Activated CD4-positive, alpha-beta T cell treated with anti-CD3 and anti-CD28 coated beads, Interleukin-2, amount 50 U/mL, for 24 hours (primary cell): ENCODE measurements at places on chromosomes 5 and 9.

GRCh38 chr9:137116027-137116507, 1.5 kb upstream of the DPP7 start:
- no peak for DNase-seq

DNA sequence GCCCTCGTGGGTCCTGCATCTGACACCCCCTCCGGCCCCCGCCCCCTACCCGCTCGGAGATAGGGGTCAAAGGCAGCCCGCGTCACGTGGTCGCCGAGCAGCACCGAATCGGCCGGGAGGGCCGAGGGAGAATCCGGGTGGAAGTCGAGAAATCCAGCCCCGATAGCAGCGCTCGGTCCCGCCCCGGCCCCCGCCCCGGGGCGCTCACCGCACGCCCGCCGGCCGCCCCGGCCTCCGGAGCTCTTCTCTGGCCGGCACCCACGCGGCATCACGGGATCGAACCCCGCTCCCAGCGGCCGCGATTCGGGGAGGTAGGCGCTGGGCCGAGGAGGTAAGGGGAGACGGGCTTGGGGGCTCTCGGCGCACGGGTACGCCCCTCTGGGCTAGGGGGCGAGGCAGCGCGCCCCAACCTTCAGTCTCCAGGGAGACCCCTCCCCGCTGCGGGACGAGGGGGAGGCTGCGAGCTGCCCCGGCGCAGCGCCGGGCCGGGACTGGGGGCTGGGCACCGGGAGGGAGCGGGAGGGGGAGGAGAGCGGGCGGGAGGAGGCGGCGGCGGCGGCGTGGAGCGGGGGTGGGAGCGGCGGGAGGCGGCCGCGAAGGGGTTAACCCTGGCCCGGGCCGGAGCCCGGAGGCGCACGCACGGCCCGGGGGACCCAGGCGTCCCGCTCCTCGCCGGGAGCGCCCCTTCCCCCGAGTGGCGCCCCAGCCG, 22.1 kb upstream of the NDST1 start:
- peak; percentile 2 for DNase-seq

DNA sequence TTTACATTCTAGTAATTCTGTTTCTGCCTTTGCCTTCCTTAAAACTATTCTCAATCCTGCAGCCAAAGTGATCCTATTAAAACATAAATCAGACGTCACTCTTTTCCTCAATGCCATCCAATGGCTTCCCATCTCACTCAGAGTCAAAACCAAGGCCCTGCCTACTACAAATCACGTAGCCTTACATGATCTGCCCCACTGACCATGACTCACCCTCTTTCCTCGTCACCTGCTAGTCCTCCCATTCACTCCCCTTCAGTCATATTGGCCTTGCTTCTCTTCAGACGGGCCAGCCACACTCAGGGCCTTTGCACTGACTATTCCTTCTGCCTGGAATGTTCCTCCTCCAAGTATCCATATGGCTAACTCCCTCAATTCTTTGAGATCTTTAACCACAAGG, 39.0 kb upstream of the DMXL1 start:
- no peak for DNase-seq

GRCh38 chr9:89969156-89969675, 364.4 kb downstream of the GADD45G start:
- peak; percentile 27 for DNase-seq

GRCh38 chr5:116944183-116944582, 369.6 kb upstream of the SEMA6A start:
- DNase-seq: no peak

DNA sequence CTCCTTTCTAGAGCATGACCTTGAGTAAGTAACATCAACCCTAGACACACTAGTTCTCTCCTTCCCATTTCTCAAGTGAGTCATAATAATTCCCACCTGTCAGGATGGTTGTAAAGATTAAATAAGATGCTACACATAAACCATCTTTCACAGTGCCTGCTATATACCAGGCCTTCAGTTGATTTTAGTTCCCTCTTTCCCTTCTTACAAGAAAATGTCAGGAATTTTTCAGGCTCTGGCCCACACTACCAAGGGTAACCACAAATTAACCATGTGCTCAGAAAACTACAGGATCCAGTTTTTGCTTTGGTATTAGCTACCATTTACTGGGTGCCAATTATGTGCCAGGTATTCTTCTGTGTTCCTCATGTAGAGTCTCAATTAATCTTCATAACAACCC, 42.7 kb upstream of the RARS1 start:
- DNase-seq: no peak

DNA sequence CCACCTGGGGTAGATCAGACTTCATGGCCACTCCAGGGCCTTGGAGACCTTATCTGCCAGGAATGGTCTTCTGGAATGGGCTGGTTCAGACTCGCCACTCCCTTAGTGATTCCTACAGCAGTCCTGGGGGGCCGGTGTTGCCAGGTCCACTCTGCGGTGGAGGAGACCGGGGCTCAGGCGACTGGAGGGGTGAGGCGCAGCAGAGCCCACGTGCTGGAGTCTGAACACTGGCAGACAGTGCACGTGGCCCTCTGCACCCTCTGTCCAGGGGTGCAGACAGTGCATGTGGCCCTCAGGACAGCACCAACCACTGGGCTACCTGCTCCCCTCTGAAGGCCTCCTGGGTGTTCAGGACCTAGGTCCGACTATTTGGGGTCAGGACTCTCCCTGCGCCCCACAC, 94.8 kb upstream of the PHYKPL start:
- DNase-seq: no peak

DNA sequence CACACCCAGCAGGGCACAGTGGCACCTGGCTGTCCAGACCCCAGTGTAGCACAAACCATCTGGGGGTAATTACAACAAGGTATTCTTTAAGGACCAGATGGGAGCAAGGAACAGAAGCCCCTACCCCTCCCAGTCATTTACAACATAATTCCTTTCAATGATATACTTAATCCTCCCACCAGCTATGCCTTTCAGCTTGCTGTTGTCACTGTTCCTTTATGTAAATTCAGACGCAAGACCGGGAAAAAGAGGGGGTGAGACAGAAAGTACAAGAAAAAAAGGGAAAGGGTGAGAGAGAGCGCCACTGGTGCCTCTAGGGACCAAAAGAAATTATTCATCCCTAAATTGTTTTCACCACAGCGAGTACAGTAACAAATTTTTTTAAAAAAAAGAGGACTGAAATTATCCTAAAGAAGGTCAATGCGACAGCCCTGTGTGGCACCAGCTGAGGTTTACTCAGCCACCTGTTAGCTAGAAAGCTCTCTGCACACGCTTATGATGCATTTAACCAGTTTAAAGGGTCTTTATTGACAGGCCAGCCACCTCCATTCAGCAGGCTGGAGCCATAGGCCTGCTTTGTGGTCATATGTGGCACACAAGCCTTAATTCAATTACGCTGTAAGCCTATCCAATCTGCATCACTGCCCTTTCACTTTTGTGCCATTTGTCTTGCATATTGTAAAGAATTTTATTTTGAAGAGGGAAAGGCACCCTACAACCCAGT, 210.2 kb upstream of the ISL1 start:
- DNase-seq: no peak

GRCh38 chr9:114487607-114488300, 17.5 kb downstream of the WHRN start:
- peak; percentile 66 for DNase-seq
